ENCODE measurements at places on chromosomes 2 and 18.

DNA sequence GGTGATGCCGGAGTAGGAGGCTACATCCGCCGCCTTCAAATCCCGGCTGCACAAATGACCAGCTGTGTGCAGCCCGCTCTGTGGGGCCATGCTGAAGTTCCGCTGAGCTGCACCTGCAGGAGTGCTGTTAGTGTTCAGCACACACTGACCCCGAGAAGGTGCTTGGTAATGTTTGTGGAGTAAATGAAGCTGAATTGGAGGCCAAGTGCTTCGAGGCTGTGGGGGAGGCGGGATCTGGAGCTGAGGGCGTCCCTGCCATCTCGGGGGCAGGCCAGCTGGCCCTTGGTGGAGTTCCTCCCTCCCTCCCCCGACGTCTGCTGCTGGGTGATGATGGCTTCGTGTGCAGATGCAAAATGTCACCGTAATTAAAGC, 23.2 kb downstream of the KCNF1 start:
- peak; percentile 15 for DNase-seq

- DNase-seq: peak; percentile 55
Measured at GRCh38 chr2:78992451-78992806, 33.1 kb upstream of the REG3G start.

- no peak for DNase-seq
Measured at GRCh38 chr2:88686320-88686719, 5.2 kb upstream of the RPIA start.

- peak; percentile 73 for DNase-seq
Measured at GRCh38 chr2:174003720-174004695, 38.8 kb upstream of the SP3 start.

DNA sequence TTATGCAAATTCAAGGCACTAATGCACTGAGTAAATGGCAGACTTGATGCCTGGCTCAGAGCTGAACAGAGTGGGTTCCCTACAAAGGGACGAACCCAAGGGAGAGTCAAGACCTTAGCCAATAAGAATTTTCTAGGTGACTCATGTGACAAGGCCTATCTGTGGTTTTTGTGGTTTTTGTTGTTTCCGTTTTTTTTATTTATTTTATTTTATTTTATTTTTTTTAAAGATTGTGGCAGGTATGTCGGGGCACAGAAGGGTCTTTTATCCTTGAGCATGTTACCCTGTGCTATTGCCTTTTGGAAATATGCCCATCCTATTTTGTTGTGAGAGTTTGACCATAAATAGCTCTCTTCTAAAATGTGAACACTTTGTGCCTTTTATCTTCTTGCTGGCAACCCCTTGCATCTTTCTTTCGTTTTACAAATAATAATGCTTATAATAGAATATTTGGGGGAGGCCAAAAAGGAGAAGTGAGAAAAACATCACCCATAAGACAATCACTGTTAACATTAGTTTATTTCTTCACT, 113.4 kb upstream of the AQP4 start:
- no peak for DNase-seq

- no peak for DNase-seq
Measured at GRCh38 chr2:168155680-168156079, 91.7 kb downstream of the STK39 start.
